Kidney (tissue), 22 donors: ENCODE measurements at places on chromosomes 6 and 20.

GRCh38 chr6:21598674-21599023, 5.1 kb downstream of the SOX4 start:
- peak; percentile 26 for DNase-seq

DNA sequence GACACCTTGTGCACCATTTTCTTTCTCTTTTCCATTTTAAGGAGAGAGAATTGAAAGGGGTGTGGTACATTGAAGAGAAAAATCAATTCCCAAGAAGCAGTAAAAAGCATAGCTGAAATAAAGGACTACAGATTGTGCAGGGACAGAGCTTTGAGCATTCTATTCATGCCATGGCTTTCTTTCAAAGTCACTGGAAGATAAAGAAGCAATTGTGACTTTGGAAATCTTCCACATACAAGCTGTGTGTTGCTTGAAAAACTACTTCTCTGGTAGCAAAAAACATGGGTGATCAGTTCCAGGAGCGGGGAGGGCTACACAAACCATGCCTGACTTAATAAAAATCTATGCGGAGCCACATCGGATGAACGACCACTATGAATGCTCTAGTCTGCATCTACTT, 230.2 kb upstream of the THEMIS start:
- DNase-seq: no peak

- no peak for DNase-seq
Observed at GRCh38 chr6:165830761-165831160, 167.7 kb upstream of the PDE10A start.

DNA sequence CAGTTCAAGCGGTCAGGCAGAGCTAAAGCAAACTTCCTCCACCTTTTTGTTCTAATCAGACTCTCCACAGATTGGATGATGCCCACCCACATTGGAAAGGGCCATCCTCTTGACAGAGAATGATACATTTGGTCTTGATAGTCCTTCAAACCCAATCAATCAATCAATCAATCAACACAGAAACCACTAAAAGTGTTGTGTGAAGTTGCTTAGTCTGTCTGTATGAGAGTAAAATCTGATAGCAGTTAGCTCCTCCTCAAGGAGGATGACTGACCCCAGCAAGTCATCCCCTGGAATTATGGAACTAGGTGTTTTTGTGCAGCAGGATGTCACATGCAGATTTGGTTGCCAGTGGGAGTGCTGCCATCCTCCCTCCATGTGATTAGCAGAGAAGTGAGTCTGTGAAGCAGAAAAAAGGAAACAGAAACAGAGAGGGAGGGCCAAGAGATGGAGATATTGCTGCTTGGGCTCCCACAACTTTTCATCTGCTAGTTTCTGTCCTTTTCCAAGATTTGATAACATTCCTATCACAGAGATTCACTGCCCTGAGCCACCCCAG, 32.0 kb upstream of the SSTR4 start:
- DNase-seq: no peak

- no peak for DNase-seq
Observed at GRCh38 chr6:48990739-48991138, 472.3 kb downstream of the MMUT start.

DNA sequence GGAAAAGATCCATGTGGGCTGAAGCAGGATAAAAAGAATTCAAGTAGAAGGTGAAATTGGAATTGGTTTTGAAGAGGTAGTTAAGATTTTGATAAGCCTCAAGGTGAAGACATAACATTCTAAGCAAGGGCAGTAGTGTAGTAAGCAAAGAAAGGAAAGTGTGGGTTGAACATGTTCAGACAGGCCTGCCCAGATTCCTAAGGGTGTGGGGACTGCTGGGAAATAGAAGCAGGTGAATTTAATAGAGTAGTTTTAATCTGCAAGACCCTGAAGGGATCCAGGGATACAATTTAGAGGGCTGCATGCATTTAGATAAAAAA, 19.1 kb downstream of the TAB2 start:
- DNase-seq: no peak

GRCh38 chr6:108359901-108360882, 65.3 kb downstream of the AFG1L start:
- DNase-seq: no peak

DNA sequence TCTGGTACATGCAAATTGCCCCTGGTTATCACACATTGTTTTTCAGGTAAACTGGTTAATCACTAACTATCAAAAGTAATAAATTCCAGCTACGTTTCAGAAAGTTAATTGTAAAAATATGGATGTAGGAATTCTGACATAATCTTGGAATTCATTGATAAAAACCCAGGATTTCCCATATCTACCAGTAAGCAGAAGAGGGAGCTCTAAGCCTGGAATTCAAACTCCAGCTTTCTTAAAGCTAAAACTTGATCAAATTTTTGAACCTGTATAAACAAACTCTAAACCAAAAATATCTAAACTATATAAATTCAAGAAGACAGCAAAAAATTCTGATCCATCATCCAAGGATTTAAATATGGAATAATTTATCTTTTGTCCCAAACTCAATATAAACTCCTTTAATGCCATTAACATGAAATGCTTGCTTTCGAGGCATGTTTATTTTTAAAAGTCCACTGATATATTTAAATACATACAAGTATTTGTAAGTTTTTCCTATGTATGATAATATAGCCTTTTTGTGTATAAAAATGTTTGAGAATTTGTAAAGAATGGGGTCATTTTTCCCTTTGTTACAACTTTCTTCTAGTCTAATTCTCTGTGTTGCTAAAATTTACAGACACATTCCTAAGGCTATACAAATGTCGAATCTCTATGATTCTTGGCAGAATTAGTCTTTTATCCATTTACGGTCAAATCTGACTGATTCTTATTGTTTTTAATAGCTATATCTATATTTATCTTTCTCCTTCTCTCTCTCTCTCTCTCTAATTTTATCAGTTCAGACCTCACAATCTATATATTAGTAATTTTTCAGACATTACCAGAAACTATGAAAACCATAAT, 91.4 kb upstream of the RNF217 start:
- no peak for DNase-seq

DNA sequence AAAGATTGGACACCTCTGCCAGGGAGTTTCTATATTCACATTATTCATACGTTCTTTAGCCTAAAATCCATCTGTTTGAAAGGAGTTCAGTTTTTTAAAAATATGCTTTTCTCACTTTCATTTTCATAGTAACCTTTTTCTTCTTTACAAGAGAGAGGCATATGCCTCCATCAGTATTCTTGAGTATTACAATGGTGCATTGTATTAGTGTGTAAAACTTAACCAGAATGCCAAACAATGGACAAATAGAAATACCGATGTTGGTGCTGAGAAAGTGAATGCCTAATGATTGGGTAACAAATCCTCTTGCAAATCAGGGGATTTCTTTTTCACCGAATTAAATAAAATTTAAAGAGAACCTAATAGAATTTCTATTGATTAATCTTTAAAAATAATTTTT, 163.2 kb upstream of the LAMA2 start:
- no peak for DNase-seq

DNA sequence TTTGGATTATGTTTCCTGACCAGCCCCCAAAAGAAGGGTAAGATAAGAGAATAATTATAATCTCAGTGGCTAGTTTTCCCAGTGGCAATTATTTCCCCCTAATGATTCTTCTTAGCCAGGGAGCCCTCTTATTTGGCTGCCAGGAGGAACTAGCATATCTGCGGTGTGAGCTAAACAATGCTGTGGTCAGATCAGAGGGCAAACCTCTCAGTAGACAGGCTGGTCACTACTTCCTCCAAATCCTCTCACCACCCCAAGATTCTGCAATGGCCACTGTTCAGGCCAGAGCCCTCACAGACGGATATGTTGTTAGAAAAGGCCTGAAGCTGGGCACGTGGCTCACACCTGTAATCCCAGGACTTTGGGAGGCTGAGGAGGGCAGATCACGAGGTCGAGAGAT, 273.4 kb upstream of the SASH1 start:
- DNase-seq: no peak

DNA sequence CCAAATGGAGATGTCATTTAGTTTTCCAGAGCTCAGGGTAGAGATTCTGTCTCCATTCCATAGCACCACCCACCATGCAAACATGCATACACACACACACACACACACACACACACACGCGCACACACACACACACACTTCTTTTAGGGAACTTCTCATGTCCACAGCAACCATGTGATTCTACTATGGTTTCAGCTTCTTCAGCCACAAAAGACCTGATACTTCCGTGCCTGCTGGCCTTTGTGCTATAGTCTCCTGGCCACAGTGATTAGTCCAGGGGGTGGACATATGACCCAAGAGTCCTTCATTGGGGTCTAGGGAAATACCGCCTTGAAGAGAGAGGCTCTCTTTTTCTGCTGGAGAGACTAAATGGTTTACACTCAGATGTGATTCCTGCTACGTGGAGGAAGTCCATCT, 53.5 kb downstream of the CARMIL1 start:
- no peak for DNase-seq

DNA sequence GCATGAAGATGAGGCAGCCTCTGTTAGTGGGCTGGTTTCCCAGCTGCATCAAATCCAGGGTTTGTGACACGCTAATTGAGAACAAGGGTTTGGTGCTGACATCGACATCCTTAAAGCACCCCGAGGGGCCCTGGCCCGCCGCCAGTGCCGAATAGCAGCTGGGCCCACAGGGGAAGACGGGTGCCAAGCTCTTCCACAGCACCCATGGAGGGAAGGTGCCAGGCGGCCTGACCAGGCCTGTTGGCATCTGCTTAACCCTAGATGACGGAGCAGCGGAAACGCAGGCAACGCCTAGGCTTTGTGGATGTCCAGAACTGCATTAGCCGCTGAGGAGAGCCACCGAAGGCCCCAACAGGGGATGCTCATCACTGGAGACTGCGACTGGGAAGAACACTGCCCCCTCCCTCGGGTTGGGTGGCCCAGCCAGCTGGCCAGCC, 16.0 kb downstream of the UQCC2 start:
- DNase-seq: peak; percentile 50

DNA sequence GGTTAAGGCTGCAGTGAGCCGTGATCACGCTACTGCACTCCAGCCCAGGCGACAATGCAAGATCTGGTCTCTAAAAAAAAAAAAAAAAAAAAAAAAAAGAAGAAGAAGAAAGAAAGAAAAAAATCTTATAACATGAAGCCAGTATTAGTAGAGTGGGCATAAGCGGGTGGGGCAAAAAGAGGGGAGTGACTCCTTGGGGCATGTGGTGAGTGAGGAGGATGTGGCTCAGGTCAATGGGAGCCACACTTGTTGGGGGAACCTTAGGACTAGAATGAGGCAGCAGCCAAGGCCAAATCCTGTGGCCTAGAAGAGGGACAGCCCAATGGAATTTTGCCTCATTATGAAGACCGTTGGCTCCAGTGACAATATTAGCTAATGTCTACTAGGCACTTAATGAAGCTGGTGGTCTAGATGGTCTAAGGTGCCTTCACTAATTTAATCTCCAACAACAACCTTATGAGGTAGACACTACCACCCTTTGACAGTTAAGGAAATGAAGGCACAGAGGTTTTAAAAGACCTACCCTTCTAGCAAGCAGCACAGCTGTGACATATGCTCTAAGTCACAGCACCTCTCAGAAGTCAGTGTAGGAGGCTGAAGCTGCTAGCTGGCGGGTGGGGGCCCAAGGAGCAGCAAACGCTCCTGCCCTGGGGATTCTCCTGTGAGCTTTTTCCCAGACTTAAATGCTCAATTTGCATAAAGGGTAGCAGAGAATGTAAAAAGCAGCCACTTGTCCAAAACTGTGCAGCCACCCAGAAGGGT, 23.6 kb upstream of the ARMC12 start:
- no peak for DNase-seq

DNA sequence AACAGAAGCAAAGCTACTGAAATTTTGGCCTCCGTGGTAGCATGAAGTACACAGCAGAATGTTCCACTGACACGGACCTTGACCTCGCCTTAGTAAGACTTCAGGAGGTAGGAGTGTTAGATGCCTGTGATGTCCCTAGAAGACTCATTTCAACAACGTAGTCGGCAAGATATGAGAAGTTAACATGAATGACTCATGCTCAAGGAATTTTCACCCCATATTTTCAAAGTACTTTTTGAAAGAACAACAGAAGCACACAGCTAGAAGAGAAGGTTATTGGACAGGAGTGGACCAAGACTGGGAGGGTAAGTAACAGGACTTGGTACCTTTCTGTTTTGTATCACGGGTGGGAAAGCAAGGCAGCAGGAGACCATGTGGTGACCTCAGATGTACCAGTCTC, 78.0 kb downstream of the DZANK1 start:
- DNase-seq: no peak

GRCh38 chr20:44118185-44119033, 68.6 kb downstream of the JPH2 start:
- no peak for DNase-seq

DNA sequence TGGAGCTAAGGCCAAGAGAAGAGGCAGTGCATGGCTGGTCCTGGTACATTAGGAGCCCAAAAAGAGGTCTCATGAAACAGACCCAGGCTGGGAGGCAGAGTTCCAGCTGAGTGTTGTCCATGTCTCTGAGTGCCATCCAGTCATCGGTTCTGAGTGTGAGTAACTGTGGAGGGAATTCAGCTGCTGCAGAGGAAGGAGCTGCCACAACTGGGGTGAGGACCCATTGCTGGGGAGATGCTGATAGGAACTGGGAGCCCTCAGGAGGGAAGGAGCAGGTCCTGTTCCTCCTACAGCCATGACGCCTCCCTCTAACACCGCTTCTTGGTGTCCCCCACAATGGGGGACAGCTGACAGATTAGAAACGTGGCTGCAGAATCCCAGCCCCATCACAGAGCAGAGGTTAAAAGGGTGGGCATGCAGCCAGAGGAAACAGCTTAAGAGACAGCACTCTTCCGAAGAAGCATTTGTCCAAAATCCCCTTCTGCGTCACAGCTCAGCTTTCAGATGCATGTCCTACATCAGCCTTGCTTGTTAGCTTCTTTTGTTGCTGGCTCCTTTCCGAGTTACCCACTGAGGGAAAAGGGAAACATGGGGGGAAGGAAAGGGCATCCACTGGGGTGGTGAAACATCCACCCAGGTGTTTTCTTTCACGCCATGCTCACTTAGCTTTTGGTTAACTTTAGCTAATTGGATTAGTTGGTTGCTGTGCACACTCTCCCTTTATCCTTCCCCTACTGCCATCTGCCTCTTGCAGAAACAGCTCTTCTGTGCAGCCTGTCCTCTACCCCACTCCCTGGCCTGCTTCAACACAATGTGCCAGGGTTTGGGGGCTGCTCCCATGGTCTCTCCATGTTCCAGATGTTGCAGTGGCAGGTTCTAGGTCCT, 239.2 kb downstream of the SYNDIG1 start:
- peak; percentile 43 for DNase-seq

GRCh38 chr6:153162646-153163045, 31.6 kb upstream of the RGS17 start:
- no peak for DNase-seq

GRCh38 chr6:159983641-159984080, 14.8 kb downstream of the IGF2R start:
- no peak for DNase-seq

DNA sequence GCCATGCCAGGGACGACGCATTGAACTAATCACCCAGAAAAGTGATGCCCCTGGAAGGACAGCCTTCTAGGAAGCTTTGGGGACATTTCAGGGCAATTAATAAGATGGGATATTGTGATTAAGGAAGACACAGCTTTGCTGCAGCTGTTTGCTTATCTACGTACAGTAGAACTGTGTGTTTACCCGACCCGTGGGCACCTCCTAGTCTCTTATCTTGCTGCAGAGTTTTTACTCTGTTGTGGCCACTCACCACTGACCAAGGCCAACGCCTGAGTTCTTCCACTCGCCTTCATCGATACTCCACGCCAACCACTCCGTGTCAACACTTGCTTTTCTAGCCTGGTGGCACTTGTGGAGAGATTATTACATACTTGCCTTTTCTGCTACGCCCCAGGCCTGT, 105.9 kb upstream of the MLN start:
- DNase-seq: no peak

- DNase-seq: no peak
Observed at GRCh38 chr6:38525888-38526287, 113.8 kb downstream of the BTBD9 start.
